H54 (cell line): ENCODE measurements at places on chromosomes 4 and X.
A peak's percentile ranks its signal among the peaks of the same experiment; 100 is the strongest.

DNA sequence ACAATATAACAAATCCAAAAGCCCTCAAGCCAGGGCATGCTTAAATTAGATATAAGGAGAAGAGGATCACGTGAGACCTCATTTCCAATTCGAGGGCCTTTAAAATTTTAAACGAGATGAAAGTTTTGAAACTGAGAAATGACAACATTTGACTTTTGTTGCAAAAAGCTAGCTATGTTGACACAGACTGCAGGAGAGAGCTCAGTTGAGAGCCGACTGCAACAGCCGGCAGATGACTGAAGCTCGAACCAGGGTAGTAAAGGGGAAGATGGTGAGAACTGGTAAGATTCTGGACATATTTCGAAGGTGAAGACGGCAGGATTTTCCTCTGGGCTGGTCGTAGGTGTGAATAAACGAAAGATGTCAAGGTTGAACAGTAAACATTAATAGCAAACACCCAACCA, 773 bp downstream of the PRMT9 start:
- no peak for DNase-seq

DNA sequence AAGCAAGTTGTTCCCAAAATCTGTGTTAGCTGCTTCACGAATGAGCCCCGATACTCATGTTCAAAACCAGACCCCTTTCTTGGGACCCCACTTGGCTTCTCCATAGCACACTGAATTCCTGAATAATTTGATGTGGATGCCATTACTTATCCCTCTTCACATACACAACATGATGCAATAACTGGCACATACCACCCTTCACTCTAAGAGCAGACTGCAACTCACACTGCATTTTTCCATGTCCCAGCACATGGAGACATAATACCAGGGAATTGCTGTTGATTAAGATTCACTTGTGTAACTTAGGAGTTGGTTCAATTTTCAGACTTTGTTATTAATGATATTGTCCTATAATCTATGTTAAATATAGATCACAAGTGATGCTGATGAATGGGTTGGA, 213.4 kb downstream of the MAML3 start:
- no peak for DNase-seq

DNA sequence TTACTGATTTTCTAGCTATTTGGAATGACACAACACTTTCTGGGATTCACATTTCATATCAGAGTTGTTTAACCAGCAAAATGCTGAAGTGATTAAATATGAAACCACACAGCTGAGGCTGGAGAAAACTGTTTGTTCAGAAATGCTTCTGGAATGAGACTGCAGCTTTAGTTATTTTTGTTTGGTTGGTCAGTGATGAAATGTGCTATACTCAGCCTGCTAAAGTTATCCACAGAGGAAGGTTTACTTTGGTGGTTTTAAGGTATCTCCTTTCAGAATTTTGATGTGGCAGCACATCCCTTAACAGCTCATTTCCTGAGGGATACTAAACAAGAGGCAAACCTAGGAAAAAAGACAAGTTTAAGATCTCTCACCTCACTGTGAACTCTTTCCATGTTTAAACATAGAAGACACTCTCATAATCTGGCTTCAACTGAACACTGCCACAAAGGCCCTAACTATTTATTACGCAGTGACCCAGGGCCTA, 106.6 kb upstream of the PDE5A start:
- DNase-seq: peak; percentile 4

GRCh38 chrX:49137492-49137891, 14.0 kb upstream of the GPKOW start:
- no peak for DNase-seq

GRCh38 chrX:54808109-54808604, 612 bp downstream of the MAGED2 start:
- no peak for DNase-seq

- DNase-seq: no peak
Observed at GRCh38 chr4:47705326-47705981, 132.4 kb downstream of the CORIN start.

DNA sequence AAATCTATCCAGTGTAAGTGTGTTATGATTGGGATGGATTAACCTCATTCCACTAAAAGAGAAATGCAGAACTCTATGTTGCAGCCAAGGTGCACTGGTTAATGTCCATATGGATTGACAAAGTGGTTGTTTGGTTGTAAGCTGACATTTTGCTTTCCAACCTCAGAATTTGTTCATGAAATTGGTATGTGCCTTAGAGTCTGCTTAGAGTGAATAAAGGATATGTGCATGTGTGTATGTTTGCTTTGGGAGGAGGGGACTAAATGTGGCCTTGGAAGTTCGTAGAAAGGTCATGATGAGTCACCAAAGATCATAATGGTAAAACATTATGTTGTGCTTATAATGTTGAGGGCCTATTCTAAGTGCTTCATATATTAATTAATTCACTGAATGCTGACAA, 44.1 kb upstream of the MBNL3 start:
- no peak for DNase-seq

- DNase-seq: no peak
Observed at GRCh38 chrX:9746148-9746888, 19.3 kb downstream of the GPR143 start.

DNA sequence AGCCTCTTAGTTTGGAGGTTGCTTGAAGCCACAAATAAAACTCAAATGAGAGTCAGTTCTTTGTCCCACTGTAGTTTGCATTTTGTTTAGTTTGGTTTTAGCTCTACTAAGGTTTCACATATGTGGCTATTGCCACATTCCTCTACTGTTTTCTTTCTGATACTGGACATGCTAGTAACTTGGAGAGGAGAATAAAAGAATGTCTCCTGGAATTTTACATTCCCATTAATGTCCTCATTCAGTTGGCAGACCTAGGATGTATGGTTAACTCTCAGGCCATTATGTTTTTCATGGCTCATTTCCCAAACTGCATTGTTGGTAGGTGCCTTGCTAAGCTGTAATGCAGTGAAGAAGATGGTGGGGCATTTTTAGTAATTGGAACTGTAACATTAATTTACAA, 29.9 kb downstream of the UPRT start:
- DNase-seq: no peak

GRCh38 chr4:26218677-26219605, 101.9 kb upstream of the RBPJ start:
- no peak for DNase-seq

DNA sequence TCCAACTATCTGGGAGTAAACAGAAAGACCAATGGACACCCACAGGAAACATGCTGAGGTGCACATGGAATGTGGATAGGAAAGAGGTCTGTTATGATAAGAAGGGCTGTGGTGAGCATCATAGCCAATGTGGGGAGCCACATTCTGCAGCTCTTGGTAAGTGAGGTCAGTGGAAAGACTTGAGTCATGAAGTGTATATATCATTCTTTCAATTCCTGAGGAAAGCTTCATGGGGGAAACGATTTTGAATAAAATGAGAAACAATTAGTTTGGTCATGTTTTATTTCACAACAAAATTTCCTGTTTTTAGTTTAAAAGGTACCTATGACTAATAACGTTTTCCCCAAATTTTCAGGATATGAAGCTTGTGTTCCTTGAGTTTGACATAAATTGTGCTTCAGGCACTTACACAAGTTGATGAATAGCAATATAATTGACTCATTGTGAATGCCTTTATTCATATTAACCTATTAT, 41.4 kb upstream of the RASSF6 start:
- DNase-seq: peak; percentile 25

DNA sequence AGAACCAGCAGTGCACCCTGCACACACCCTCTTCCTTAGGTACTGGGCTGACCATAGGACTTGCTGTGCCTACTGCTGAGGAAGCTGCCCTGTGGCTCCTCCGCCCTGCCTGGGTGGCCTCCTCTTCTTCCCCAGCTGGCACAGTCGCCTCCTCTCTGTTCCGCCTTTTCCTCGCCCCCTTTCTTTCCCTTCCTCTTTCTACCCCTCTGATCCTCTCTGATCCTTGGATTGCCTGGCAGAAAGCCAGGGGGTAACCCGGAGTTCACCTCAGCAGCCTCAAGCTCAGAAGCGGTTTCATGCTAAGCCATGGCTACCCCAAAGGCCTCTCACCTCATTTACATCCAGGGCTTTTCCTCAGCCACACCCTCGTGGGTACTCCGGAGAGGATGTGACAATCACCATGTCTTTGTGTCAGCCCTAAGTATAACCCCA, 136.2 kb downstream of the SMIM20 start:
- DNase-seq: no peak

- DNase-seq: no peak
Observed at GRCh38 chrX:130111220-130112154, 1.2 kb upstream of the ELF4 start.

GRCh38 chrX:10501611-10502010, 118.8 kb downstream of the MID1 start:
- DNase-seq: no peak

DNA sequence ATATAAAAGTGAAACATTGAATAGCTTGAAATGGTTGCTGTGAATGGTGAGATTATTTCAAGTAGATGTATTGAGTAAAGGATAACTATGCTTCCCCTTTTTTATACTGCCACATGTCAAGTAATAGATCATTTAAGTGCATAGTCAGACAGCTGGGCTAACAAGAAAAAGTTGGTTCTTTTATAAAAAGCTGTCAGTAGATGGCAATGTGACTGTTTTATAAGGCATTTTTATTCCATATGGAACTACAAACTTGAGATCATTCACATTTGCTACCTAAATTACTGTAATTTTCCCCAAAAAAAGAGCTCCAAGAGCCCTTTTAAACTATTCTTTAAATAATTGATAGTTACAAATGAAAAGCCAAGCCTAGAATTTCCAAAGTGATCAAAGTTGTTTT, 831.0 kb downstream of the C4orf33 start:
- DNase-seq: no peak

DNA sequence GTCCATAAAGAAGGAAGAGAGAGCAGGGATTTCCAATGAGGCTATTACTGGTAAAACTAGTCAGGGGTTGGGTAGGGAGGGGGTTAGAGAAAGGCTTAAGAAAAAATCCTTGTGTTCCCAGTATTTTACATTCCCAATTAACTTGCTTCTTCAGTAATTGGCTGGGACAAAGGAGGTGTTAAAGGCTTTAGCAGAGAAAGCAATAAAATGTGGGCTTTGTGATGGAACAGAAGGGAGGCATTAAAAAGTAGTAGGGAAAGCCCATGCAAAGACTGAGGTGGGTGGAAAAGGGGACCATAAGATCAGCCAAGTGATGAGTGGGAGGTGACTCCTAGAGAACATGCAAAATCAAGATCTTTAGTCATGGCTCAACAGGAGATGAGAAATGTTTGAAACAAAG, 1467.2 kb downstream of the RPA4 start:
- DNase-seq: no peak
